Esophagus squamous epithelium (tissue), 5 donors: ENCODE measurements at places on chromosomes 1 and 21.

DNA sequence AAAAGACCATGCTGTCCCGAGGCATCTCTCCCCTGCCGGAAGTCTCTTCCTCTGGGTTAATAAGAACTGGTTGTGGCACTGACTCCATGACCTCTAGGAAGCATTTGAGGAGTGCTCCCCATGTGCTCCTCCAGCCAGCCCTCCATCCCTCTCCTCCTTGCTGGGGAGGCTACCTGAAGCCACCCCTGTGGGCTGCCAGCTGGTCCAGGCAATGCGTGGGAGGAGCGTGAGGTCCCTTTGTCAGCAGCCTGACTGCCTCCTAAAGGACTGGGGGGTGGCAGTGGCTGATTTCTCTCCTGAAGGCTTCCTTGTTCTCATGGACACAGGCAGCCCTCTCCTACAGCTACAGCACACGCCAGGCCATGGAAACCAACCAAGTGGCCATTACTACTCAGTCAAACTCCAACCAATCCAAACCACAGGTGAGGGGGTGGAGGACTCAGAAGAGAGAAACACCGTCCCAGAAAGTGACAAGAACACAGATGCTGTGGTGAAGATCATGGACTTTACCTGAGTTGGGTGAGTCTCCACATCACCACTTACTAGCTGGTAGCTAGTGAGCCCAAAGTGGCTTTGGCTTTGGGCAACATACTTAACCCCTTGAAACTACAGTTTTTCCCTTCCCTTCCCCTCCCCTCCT, 35.2 kb downstream of the NENF start:
- no peak for DNase-seq

DNA sequence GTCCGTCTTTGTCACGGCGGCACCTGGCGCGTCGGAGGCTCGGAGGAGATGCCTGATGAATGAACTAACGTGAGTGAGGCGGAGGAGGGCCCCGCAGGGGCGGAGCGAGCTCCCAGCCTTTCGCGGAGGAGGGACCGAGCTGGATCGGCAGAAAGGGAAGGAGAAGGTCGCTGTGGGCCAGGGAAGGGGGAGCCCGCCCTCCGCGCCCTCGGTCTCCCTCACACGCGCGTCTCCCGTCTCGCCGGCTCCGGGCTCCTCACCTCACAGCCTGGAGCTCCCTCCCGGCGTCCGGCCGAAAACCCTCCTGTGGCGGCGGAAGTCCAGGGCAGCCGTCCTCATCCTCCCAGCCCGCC, 519 bp downstream of the ZNF496 start:
- no peak for DNase-seq

- DNase-seq, result no peak
These were observed 7.8 kb downstream of the ADAMTS4 start for GRCh38 chr1:161190962-161191521.

GRCh38 chr1:80639777-80640533, 1160.8 kb upstream of the ADGRL2 start:
- DNase-seq, result no peak
